KG1 (cell line): ENCODE measurements at places on chromosomes 5 and 9.

- DNase-seq, result no peak
Measured at GRCh38 chr9:90024823-90025222, 420.0 kb downstream of the GADD45G start.

GRCh38 chr5:144487761-144488160, 317.1 kb downstream of the KCTD16 start:
- no peak for DNase-seq

- no peak for DNase-seq
Measured at GRCh38 chr9:99855467-99856176, 33.9 kb downstream of the NR4A3 start.

DNA sequence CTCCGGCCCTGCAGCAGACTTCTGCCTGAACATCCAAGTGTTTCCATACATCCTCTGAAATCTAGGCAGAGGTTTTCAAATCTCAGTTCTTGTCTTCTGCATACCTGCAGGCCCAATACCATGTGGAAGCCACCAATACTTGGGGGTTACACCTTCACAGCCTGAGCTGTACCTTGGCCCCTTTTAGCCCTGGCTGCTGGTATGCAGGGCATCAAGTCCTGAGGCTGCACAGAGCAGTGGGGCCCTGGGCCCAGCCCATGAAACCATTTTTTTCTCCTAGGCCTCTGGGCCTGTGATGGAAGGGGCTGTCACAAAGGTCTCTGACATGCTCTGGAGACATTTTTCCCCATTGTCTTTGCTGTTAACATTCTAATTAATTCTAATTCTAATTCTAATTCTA, 680.6 kb downstream of the ELAVL2 start:
- DNase-seq, result no peak

GRCh38 chr9:93599571-93600403, 23.4 kb downstream of the PHF2 start:
- DNase-seq, result no peak

DNA sequence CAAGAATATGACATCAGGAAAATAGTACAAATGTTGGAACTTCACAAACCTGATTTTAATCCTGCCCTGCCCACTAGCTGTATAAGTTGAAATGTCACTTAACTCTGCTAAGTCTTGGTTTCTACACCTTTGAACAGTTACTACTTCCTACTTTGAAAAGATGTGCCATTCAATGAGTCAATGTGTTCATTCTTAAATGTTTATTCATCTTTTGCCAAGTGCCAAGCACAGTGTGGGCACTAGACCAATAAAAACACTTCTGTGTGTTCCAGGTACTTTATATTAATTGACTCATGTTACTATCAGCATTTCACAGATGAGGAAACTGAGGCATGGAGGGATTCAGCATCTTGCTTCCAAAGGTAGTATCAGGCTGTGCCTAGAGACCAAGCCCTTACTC, 12.8 kb downstream of the PDCL start:
- no peak for DNase-seq

- DNase-seq, result no peak
Measured at GRCh38 chr9:75128535-75128934, 40.2 kb downstream of the OSTF1 start.

DNA sequence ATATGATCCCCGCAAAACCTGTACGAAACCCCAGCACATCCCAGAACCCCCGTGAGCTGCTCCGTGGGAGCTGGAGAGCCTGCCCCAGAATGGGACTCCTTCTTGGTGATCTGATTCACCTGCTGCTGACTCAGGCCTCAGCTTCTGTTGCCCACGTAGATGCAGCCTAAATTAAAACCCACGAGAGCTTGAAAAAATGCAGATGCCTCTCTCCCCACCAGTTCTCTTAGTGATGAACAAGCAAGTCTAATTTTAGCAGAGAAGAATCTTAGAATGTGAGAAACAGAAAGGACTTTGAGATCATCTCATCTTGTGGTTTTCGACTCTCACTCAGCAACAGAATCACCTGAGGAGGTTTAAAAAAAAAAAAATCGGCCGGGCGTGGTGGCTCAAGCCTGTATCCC, 57.6 kb downstream of the TMOD1 start:
- DNase-seq, result no peak
